Activated effector memory CD4-positive, alpha-beta T cell treated with anti-CD3 and anti-CD28 coated beads, Interleukin-2, amount 50 U/mL, for 16 hours (primary cell): ENCODE measurements at places on chromosomes 3 and 15.
A peak's percentile ranks its signal among the peaks of the same experiment; 100 is the strongest.

DNA sequence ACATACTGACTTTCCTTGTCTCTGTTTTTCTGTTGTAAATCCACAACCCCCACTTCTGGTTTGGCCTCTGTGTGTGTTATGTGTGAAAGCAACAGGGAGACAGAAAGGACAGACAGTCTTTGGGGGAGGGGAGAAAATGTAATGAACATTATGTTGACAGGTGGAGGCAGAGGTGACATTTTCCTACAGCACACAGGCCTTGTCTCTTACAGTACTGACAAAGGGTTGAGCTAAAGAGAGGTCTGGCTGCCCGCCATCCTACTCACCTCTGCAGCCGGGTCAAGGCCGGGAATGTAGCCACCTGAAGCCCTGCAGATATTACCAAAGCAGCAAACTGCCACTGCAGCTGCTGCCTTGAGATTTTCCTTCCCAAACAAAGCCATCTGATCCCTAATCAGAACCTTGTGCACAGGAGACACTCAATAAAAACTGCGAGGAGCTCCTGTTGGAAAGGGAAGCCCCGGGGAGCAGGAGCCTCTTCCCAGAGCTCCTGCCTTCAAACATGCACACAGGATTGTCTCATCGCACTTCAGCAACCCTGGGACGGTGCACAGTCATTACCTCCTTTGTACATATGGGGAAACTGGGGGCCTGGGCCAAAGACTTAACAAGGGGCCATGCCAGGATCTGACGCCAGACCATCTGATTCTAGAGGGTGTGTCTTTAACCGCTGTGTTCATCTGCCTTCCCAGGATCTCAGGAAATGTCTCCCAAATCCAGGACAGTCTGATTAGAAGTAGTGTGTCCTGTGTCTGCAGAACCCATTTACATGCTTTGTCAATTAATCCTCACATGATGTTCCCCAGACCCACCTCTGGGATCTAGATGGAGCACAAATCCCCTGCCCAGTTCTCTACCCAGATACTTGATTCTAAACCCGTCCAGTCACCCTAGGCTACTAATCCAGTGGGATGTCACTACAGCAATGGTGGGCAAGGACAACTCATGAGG, 14.2 kb downstream of the MYO5C start:
- no peak for DNase-seq

- DNase-seq: no peak
These were observed 686 bp upstream of the P3H2 start for GRCh38 chr3:190121383-190121782.

DNA sequence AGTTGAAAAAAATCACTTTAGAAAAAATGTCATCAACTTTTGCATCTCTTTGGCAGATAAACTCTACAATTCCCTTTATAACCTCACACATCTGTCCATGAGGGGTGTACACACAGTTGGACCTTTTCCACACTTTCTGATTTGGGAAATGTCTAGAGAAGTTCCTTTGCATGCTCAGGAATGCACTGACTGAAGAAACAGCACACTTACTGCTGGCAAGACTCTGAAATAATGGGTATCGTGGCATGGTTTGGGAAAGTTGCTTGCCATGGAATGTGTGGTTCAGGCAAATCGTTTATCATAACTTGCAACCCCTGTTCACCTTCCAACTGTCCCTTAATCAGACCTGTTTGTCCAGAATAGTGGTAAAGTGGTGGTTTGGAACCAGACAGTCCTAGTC, 135.3 kb upstream of the TGFBR2 start:
- no peak for DNase-seq

GRCh38 chr3:20798666-20799065, 612.7 kb upstream of the SGO1 start:
- no peak for DNase-seq

GRCh38 chr3:70970171-70970570, 613.4 kb downstream of the FOXP1 start:
- DNase-seq: no peak

- no peak for DNase-seq
These were observed 5.0 kb upstream of the SGO1 start for GRCh38 chr3:20190991-20191390.

GRCh38 chr3:71423151-71423906, 160.2 kb downstream of the FOXP1 start:
- DNase-seq: no peak

DNA sequence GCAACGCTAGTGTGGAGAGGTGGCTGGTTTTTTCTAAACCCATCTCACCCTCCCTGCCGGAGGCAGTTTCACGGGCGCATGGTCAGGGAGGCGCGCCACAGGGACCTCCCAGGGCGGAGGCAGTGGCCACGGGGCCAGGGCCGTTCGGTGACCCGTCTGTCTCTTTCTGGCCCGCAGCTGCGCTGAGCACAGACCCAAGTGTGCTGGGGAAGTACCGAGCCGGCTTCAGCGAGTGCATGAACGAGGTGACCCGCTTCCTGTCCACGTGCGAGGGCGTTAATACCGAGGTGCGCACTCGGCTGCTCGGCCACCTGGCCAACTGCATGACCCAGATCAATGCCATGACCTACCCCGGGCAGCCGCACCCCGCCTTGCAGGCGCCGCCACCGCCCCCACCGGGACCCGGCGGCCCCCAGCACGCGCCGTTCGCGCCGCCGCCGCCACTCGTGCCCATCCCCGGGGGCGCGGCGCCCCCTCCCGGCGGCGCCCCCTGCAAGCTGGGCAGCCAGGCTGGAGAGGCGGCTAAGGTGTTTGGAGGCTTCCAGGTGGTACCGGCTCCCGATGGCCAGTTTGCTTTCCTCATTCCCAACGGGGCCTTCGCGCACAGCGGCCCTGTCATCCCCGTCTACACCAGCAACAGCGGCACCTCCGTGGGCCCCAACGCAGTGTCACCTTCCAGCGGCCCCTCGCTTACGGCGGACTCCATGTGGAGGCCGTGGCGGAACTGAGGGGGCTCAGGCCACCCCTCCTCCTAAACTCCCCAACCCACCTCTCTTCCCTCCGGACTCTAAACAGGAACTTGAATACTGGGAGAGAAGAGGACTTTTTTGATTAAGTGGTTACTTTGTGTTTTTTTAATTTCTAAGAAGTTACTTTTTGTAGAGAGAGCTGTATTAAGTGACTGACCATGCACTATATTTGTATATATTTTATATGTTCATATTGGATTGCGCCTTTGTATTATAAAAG, 1.8 kb downstream of the HES1 start:
- peak; percentile 78 for DNase-seq

- DNase-seq: no peak
These were observed 105.1 kb downstream of the CHST2 start for GRCh38 chr3:143224716-143225115.

GRCh38 chr3:61638741-61639140, 77.4 kb downstream of the PTPRG start:
- DNase-seq: no peak

DNA sequence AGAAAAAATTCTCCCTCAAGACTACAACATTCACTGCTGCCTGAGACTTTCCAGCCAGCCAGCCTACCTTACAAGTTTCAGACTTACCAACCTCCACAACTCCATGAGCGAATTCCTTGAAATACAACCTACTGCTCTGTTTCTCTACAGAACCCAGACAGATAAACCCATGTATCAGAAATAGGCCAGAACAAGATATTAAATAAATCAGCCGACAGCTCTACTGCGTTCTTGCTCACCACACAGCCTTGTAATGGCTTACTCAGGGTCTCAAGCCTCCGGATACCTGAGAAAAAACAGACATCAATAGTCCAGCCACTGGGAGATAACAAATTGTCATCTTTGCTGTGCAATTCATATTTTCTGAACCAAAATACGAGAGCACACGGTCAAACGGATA, 43.6 kb upstream of the LIPC start:
- no peak for DNase-seq

- no peak for DNase-seq
These were observed 19.7 kb downstream of the B3GNT5 start for GRCh38 chr3:183272791-183273190.
